ENCODE measurements at places on chromosomes 12 and 14. TPM values are rescaled to one million over a fixed set of nuclear protein-coding genes. Genes with fewer than 3 reads are reported as not detected.

DNA sequence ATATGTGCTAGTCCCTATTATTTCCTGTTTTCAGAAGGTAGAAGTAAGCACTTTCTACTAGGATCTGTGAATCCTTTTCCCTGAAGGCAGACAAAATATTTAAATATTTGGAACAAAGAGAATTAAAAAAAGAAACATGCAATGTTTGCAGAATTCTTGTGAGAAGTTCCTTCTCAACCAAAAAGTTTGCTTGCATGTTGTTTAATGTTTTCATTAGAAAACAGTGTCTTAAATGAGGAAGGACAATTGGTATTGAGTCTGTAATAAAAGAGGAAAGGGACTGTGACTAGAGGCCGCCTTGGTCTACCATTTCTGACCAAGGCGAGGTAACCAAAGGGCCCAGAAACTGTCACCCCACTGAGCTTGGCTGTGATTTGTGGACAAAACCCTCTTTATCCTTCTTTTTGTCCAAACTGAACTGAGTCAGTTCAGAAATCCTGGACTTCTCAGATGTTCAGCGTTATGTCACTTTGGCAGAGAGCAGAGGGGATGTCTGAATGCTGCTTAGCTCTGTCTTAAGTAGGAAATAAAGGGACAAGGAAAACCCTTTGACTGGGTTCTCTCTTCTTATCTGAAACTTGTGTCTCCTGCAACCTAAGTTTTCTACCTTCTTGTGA, 129.8 kb upstream of the CPM start:
- no peak for DNase-seq

DNA sequence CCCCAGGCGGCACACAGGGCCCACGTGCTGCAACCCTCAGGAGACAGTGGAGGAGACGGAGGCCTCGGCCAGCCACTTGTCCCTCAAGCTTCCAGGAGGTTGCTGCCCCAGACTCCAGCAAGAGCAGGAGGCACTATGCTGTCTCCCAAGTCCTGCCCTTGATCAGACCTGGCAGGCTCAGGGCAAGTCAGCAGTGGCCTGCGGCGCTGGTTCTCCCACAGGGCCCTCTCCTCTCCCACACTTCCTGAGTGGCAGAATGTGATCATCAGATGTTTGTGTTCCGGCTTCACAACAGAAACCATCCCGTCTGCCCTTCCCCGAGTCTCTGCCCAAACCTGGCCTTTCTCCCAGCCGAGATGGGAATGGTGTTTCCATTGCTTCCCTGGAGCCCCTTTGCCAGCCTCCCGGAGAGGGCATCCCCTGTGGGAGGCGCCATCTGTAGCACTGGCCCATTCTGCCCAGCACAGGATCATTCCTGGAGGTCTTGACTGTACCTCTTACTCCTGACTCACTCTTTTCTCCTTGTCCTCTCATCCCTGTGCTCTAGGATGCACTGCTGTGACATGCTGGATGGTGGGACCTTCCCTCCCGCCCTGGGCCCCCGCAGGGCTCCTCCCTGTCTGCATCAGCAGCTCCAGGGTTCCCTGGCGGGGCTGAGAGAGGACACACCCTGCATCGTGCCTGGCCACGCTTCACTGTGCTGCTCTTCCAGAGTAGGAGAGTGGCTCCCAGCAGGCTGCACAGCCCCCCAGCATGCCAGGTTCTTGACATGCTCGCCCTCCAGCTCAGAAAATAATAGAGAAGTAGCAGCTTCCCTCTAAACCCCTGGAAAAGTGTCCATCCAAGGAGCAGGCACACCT, 114.7 kb upstream of the FKBP4 start:
- no peak for DNase-seq

DNA sequence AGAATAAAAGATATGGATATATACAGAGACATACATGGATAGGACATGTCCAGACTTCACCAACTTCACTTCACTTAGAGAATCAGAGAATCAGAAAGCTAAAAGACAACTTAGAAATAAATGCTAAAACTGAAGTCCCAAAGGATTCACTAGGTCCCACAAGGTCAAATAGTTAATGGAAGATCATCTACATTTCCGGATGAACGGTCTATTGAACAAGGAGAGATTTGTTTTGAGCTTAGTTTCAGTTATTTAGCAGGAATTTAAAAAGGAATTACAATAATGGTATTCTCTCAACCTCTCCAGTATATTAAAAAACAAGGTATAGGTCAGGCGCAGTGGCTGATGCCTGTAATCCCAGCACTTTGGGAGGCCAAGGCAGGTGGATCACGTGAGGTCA, 187.0 kb downstream of the MED13L start:
- no peak for DNase-seq

DNA sequence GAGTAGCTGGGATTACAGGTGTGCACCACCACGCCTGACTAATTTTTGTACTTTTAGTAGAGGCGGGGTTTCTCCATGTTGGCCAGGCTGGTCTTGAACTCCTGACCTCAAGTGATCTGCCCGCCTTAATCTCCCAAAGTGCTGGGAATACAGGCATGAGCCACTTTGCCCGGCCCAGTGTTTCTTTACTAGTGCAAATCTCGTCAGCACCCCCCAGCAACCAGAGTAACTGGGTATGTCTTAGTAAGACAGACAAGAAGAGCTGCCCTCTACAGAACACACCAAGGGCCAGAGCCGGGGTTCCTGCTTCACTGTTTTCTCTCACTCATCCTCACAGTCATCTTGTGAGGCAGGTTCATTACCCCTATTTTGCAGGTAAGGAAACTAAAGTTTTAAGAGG, 78.5 kb upstream of the GPR68 start:
- DNase-seq, result no peak

DNA sequence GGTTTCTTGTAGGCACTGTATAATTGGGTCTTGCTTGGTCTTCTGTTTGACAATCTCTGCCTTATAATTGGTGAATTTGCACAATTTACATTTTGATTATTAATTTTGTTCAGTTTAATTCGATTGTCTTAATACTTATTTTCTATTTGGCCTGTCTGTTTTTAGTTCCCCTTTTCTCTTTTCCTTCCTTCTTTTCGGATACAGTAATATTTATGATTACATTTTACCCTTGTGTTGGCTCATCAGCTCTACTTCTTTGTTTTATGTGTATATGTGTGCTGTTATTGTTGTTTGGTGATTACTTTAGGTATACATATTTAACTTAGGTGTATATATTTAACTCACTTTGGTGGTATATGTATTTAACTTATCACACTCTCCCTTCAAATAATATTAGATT, 12.8 kb upstream of the BEGAIN start:
- no peak for DNase-seq

DNA sequence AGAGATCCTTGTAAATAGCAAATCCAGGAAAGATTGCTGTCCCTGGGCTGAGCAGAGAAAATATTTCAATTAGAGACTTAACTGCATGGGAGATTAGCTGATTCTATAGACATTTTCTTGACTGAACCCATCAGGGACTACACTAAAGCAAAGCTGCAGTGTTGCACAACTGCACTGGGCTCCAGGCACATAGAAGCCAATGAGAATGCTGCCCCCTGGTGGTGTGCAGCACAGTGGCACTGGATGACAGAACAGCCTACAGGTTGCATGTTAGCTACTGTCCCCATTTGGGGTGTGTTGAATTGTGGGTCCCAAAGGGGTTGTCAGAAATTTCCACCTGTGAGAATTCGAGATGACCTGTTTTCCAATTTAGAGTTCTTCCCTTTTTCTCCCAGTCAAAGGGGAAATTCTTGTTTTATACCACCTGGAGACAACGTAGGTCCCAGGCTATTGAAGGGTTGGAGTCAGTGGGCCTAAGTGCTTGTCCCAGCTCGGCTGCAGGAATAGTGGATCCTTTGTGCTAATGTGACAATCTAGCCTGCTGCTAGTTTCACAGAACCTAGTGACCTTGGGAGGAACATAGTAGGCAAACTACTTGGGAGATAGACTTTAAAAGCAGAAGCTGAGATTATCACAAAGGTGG, 114.7 kb downstream of the SLC8A3 start:
- peak; percentile 12 for DNase-seq

DNA sequence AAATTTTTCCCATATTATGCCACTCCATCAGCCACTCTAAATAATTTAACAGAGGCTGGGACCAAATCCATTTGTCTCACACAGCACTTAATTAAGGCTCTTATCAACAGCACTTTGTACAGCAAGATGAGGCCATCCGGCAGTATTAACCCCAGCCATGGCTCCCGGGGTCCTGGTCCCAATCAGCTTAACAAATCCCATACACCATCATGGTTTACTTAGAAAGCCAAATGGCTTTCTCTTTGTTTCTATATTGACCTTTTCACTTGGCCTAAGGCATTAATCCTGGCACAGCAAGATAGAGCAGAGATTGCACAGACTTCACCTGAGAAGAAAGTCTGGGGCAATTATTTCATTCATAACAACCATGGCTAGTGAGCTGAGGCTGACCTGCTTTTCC, 38.6 kb downstream of the SPTSSA start:
- DNase-seq, result no peak

DNA sequence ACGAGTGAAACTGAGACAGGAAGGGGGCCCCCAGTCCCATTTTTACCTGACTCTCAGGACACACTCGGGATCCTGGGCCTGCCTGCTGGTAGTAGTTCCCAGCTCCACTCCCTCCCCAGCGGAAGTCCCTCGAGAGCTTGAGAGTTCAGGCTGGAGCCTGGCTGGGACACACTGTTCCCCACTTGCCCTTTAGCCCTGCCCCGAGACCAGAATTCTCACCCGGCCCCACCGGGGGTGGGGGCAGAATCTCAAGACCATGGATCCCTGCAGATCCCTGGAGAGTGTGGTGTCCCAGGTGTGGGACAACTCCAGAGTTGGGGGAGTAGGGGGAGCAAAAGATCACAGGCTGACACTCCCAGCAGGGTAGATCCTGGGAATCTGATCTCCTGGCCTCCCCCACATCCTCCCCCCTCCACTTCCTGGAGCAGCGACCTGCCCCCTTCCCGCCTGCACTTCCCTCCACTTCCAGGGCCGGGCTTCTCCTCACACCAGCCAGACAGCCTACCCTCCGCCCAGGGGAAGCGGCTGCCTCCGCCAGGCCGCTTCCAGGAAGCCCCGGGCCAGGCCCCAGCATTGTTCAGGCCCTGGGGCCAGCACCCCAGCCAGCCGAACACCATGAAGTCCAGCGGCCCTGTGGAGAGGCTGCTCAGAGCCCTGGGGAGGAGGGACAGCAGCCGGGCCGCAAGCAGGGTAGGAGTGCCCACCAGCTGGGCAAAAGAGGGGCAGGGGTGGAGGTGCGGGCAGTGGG, at the start of gene TNS2:
Gene TNS2, plus strand, starts transcription at position 495 of the 748 bp plus-strand sequence. Its CDS starts 121 bp downstream, at position 616.
- peak; percentile 74 for DNase-seq

DNA sequence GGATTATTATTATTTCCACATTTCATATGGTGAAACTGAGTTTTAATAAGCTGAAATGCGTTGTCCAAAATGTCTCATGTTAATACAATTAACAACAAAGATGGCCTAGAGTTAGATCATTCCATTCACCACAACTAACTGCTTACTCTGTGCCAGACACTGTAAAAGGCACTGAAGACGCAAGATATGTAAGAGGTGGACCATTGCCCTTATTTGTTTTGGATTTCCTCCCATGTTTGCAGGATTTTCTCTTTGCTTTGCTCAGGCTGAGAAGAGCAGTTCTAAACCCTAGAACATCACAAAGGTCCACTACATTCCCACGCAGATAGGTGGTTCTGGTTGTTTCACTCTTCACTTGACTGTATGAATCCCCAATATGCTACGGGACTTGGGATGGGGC, 324.4 kb upstream of the KITLG start:
- DNase-seq, result no peak

DNA sequence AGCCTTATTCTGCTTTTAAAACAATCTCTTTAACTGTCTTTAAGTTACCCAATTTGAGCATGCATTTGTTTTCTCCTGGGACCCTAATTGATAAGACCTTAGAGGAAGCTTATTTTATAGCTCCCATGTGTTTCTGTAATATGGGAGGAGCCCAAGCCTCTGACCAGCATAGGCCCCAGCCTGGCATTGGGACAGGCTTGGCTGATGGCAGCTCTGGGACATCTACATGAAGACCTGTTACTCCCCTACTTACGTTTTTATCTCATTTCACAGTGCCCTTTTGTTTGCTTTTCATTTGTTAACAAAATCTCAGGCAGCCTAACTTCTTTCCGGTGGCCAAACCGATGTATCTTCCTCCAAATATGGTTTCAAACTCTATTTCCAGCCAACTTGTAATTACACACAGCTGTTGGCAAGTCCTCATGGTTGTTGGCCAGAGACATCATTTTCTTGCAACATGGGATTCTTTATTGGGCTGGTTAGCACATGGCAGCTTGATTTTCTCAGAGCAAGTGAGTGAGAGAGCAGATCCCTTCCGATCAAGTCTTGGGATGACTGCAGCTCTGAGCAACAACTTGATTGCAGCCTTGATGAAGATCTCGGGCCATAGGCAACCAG, 1117.5 kb downstream of the AACS start:
- DNase-seq, result no peak

- no peak for DNase-seq
These were observed 15.5 kb downstream of the LEMD3 start for GRCh38 chr12:65184858-65185229.

GRCh38 chr12:24551163-24551786, 397.6 kb downstream of the BCAT1 start:
- no peak for DNase-seq

DNA sequence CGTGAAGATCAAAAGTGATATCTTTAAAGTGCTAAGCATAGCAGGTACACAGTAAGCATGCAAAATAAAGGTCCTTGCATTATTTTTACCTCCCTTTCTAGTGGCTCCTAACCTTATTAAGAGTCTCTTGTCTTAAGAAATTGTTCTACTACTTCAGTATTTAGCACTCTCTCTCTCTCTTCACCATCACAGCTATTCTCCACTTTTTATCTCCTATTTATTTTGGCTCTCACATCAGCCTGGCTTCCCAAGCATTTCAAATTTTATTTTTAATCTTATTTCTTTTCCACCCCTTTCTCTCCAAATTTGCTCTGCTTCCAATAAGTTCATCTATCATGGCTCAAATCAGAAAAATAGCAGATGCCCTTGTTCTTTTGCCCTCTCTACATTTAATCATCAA, 212.6 kb downstream of the RAD51B start:
- no peak for DNase-seq

Gene KRT6B
- polyA plus RNA-seq, result not detected

Gene PEBP1
- 354 TPM for polyA plus RNA-seq

Gene RTL1
- polyA plus RNA-seq, result 0.08 TPM

Gene MIP
- polyA plus RNA-seq, result not detected

Gene LRP1-AS
- polyA plus RNA-seq, result not detected

Gene HAL
- 1.8 TPM for polyA plus RNA-seq

Gene PTGER2
- 5.8 TPM for polyA plus RNA-seq

Gene NYNRIN
- polyA plus RNA-seq, result 22.0 TPM

Gene PNN
- polyA plus RNA-seq, result 77.1 TPM

Gene AP5M1
- 7.3 TPM for polyA plus RNA-seq

Data from ovary (tissue), 10 donors.